ENCODE measurements at places on chromosomes 5 and 9.

DNA sequence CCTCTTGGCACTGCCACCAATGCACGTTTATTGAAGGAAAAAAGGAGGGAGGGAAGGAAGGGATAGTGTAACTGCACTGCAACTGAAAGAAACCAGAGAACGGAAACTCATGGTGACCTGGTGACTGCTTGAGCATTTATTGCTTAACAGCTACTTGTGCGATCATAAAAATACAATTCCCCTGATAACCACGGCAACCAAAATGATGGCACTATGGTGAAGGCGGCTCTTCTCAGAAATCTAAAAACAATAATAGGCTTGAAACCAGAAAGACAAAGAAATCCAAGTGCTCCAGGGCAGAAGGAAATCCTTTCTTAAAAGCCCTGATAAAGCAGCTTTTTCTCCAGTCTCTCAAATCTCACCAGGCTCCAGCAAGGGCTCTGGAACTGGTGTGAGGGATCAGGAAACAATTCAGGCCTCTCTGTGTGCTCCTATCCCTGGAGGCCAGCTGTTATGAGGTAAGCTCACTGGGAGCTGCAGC is 1.9 kb downstream of the FBXO10 start:
- DNase-seq = no peak

DNA sequence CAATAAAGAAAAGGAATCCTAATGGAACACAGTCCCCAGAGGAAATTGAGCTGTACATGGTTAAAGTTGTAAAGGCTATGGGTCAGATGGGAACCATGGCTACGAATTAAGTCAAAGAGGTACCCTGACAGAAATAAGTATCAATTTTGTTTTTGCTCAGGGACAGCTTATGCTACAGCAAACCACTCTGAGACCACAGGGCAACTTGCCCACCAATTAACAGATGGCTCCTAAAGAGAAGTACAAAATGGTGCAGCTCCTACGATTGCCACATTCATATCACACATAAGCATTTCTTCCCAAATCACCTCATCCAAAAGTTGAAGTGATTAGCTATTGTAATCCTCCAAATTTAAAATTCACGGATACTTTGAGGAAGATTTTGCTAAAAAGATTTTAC is 83.0 kb downstream of the ELAVL2 start:
- no peak for DNase-seq

GRCh38 chr5:61802456-61802855 is 470.4 kb downstream of the ZSWIM6 start:
- no peak for DNase-seq

- no peak for DNase-seq
Measured at GRCh38 chr9:93093877-93094657, 1.9 kb upstream of the CARD19 start.

DNA sequence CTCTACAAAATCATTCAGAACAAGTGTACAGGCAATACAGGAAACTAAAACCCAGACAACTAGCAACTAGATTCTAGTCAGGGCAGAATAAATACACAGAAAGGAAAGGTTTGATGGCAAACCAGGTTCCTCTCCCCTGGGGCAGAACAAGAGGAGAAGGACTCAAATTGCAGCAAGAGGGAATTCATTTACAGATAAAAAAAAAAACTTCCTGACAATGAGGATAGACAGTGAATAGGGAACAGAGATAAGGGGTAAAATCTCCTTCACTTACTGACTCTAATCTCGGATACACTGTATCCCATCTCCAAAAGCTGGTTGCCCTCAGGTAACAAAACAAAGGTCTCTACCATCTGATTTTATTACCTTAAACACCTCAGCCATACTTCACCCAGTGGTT is 244.0 kb downstream of the SEC61B start:
- DNase-seq = no peak

DNA sequence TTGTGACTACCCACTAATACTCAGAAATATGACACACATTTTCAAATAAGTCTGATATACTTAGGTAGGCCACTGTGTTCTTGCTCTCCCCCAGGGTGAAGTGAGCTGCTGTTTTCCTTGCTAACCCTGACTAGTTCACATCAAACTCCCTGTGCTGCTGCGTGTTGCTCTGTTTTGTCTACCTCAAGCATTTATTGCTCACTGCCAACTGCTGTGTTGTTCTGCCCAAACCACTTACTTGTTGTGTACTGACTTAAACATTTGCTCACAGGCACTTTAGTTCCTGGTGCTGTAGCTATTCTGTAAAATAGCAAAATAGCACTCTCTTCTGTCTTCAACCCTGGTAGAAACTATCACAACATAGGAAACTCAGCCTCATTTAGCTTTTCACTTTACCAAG is 255.7 kb downstream of the HCN1 start:
- DNase-seq = no peak

GRCh38 chr5:84292788-84293653 is 91.7 kb downstream of the EDIL3 start:
- DNase-seq = no peak

DNA sequence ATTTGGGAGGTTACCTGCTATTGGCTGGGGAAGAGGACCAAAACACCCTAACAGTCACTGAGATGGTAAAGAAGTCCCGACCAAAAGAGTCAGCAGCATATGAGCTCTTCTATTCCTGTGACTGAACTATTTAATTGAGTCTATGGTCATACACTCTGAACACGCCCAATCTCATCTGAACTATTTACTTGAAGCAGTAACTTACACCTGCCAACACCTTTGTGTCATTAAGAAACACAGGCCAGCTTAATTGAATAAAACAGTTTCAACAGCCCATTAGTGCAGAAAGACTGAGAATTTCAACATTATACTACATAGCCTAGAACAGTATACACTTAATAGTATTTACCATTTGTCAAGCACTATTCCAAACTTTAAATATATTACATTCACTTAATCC is 47.8 kb downstream of the NR6A1 start:
- DNase-seq = no peak

- no peak for DNase-seq
Measured at GRCh38 chr9:37338218-37338617, 84.3 kb upstream of the GRHPR start.

DNA sequence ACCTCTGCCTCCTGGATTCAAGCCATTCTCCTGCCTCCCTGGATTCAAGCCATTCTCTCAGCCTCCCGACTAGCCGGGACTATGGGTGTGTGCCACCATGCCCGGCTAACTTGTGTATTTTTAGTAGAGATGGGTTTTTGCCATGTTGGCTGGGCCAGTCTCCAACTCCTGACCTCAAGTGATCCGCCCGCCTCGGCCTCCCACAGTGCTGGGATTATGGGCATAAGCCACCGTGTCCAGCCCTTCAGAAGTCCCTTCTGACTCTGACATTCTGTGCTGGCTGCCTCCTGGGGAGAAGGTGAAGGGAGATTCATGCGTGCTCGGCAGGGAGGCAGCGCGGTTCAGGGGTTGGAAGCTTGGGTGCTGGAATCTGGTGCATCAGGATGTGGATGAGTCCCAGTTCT is 28.8 kb downstream of the PRRX2 start:
- DNase-seq = no peak

- no peak for DNase-seq
Measured at GRCh38 chr9:132003896-132004295, 75.8 kb downstream of the MED27 start.
